ENCODE measurements at places on chromosomes 5 and 9. TPM values are rescaled to one million over a fixed set of nuclear protein-coding genes. Genes with fewer than 3 reads are reported as not detected.

DNA sequence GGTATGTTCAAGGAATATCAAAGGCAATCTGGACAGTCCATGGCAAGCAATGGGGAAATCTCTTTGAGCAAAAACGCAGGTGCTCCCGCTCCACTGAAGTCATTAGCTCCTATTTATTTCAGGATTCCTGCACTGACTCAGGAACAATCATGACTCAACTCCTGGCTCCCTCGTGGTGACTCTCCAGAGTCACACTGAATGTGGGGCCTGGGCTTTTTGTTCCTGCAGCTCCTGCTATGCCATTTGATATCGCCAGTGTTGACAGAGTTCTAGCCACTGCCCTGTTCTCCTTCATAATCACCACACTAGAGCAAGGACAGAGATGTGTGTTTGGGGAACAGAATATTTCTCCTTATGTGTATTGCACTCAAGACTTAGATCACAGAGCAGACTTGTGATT is 187.2 kb upstream of the ZNF462 start:
- DNase-seq, result no peak

Gene NSD1
- 21.9 TPM for total RNA-seq

Gene MCIDAS
- 4.2 TPM for total RNA-seq

Gene LMNB1
- total RNA-seq, result 44.2 TPM

Gene IFNK
- total RNA-seq, result not detected
